Activated naive CD8-positive, alpha-beta T cell treated with anti-CD3 and anti-CD28 coated beads for 36 hours (primary cell): ENCODE measurements at places on chromosomes 7 and 10.

DNA sequence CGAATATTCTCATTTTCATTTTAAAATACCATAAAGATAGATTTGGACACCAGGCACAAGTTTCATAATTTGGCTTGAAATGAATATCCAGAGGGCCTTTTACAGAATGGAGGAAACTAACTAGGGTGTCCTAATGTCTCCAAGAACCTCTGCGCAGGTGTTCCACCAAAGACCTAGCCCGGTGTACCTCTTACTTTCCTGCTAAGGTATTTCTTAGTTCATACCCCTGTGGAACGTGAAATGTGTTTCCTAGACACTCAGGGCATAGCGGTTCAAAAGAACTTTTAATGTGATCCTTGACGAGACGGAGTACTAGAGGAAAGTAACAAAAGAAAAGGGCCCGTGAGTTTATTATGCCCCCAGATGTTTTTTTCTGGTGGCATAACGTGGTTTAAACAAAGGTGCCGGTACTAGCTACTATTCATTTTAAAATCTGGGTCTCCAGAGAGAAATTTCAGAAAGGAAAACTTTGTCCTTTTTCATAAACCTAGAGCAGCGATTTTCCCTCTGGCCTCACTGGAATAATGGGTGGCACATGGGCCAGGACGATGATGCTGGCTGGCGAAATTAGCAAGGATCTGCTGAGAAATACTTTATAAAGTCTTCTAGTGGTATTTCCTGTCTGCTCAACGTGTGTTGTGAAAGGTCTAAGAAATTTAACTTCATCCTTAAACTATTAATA lies 1.4 kb downstream of the APBB1IP start:
- no peak for DNase-seq

GRCh38 chr7:85456254-85456653 lies 269.4 kb upstream of the SEMA3D start:
- DNase-seq, result no peak

DNA sequence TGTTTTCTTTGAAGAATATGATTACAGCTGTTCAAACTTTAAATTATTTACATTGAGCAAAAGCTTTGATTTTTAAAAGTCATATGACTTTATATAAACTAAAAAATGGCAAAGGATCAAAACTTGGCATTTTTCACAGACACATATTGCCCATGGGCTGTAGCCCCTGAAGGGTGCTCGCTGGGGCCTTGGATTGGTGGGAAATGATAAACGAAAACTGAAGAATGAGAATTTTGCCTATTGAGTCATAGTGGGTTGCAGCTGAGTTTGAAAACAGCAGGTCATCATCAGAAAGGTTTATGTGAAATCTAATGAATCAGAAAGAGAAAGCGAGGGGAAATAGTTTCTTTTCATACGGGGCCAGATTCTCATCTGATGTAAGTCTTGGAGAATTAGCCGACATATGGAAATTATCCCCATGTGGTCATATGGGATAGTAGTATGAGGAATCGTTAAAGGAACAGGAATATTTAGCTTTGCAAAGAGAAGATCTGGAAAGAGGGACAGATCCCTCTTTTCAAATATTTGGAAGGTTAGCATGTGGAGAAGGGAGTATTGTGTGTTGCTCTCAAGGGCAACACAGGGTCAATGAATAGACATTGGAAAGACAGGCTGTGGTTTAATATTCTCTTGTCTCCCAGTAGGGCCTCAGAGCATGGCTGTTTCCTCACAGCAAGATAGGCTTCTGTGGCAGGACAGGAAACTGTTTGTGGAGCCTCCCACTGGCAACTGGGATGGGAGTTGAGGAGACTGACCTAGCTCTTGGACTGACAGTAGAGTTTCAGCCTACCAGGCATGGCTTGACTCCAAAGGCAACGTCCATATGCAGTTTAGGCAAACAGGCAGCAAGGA lies 119.0 kb downstream of the FZD1 start:
- DNase-seq, result no peak

DNA sequence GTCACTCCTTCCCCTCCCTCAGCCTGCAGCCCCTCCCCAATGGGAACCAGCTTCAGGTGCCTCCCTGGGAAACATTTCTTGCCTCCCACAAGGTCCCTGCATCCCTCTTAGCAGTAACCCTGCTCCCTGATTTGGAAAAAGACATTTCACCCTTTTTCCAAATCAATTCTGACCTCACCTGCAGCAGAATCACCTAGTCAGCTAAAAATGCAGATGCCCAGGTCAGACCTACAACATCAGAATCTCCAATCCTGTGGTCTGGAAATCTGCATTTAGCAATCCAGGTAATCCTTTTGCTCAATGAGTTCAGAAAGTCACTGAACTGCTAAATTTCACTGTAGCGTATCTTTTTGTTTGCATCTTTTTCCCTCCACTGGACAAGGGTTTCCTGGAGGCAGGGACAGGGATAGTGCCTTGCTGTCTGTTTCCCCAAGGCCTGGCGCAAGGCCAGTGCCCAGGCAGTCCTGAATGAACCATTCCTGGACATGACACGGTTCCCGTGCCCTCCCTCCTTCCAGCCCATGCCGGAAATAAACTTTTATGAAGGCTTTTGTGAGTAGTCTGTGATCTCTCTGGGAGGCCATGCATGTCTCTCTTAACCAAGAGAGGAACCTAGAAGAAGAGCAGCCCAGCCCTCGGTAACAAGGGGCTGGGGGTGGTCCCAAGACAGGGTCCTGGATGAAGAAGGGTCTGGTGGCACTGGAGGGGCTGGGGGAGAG lies 44.0 kb downstream of the COL13A1 start:
- no peak for DNase-seq

- DNase-seq, result no peak
Observed at GRCh38 chr10:133247681-133248333, 10.2 kb downstream of the VENTX start.

GRCh38 chr7:87850836-87851593 lies 25.1 kb downstream of the SLC25A40 start:
- DNase-seq, result no peak

GRCh38 chr10:6564367-6564766 lies 15.7 kb downstream of the PRKCQ start:
- DNase-seq, result no peak

- no peak for DNase-seq
Observed at GRCh38 chr10:78384049-78384431, 350.4 kb downstream of the RPS24 start.

- no peak for DNase-seq
Observed at GRCh38 chr10:73577788-73578187, 13.4 kb downstream of the USP54 start.

DNA sequence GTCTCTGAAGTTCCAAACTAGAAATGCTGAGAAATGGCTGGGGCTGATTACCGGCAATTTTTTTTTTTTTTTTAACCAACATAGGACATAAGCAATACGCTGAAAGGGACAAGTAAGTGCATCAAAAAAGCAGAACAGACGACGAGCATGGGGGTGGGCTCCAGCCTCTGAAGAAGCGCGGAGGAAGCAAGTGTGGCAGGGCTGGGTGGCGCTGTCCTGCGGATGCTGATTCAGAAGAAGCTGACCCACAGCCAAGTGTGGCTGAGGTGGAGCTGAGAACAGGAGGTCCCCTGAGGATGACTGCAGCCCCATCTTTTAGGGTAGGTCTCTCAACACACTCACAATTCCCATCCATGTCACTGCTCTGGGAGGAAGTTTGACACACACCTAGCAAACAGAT lies 65.6 kb downstream of the CTBP2 start:
- no peak for DNase-seq

DNA sequence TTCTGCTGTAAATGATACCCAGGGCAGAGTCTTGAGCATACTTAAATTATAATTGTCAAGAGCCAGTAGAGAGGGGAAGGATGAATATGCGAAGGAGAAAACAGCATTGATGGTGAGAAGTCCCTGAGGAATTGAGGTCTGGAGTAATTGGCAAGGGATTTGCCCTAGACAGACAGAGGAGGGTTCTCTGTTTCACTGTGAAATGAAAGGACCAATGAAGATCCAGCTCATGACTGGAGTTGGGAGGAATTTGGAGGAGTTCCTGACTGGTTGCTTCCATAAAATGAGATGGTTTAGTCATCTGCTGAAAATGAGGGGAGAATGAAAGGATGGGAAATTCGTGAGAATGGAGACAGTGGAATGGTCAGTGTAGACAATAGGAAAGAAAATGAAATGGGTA lies 6.8 kb downstream of the PRPF18 start:
- DNase-seq, result no peak

- DNase-seq, result peak; percentile 31
Observed at GRCh38 chr7:150453181-150453580, 2.8 kb downstream of the GIMAP8 start.

- no peak for DNase-seq
Observed at GRCh38 chr10:44413416-44413815, 28.5 kb upstream of the CXCL12 start.

GRCh38 chr10:72173619-72174296 lies 42.1 kb upstream of the ANAPC16 start:
- no peak for DNase-seq

DNA sequence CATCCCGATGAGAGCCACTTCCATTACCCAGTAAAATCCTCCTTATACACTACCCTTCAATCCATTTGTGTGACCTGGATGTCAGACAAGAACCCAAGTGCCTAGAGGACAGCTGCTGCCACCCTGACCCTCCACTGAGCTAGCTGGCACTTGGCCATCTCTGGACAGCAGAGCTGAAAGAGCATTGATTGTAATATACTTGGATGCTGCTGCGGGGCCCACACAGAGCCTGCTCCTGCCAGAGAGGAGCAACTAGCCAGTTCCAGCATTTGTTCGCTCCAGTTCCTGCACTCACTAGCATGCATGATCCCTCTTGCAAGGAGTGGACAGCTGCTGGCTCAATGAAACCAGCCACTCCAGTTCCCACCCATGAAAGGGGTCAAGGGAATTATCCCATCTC lies 8.4 kb upstream of the TMEM254 start:
- no peak for DNase-seq

- no peak for DNase-seq
Observed at GRCh38 chr7:107069457-107069856, 25.0 kb downstream of the PRKAR2B start.

GRCh38 chr10:33309406-33309805 lies 25.1 kb downstream of the NRP1 start:
- no peak for DNase-seq

DNA sequence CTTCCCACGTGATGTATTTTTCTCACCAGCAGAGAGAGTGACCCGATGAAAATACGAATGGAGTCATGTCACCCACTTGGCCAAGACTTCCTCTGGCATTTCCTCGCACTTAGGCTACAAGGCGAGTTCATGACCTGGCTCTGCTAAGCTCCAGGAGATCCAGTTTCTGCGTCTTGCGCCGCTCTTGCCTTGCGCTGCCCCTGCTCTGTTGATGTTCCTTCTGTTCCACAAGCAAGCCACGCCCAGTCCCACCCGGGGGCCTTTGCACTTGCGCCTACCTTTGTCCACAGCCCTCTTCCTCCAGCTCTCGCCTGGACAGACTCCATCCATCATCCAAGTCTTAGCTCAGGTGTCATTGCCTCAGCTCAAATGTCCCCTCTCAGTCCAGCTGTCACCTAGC lies 116.3 kb upstream of the SHH start:
- DNase-seq, result no peak

DNA sequence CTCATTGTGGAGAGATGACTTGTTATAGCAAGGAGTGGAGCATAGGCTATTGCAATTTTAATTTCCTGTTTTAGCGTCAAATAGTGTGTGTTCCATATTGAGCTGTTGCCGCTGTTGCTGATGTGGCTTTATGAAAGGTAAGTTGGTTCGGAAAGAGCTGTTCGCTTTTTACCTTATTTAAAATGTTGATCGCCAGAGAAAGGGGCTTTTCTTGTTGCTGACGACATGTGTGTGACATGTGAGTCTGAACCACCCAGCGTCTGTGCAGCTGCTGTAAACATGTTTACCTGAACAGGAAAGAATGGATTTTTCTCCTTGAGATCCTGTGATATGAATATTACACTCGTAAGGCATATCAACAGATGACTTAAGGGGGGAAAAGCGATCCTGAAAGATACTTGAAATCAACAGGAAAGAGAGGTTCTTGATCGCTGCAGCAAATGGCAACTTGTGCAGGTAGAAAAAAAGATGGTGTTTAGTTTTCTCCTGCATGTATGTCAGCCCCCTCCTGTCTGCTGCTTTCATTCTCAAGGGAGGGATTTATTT lies 2.5 kb downstream of the ZEB1 start:
- peak; percentile 4 for DNase-seq
